C1 segment of cervical spinal cord (tissue), 14 donors: ENCODE measurements at places on chromosomes 7 and 10.

DNA sequence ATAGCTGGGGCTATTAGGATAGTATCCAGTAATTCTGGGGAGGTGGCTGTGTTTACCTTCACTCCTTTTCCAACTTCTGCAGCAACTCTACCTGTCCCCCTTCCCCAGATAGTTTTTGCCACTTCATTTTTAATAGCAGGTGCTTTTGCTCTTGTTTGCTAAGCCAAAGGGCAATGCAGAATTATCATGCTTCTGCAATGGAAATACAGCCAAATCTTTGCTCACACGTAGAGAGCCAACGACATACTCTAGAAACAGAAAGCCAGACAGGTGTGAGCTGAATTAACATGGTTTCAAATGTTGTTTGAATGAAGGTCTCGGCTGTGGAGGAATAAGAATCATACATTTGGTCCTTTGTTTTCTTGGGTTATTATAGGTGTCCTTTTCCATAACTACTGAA lies 14.4 kb downstream of the PLEKHS1 start:
- no peak for DNase-seq

DNA sequence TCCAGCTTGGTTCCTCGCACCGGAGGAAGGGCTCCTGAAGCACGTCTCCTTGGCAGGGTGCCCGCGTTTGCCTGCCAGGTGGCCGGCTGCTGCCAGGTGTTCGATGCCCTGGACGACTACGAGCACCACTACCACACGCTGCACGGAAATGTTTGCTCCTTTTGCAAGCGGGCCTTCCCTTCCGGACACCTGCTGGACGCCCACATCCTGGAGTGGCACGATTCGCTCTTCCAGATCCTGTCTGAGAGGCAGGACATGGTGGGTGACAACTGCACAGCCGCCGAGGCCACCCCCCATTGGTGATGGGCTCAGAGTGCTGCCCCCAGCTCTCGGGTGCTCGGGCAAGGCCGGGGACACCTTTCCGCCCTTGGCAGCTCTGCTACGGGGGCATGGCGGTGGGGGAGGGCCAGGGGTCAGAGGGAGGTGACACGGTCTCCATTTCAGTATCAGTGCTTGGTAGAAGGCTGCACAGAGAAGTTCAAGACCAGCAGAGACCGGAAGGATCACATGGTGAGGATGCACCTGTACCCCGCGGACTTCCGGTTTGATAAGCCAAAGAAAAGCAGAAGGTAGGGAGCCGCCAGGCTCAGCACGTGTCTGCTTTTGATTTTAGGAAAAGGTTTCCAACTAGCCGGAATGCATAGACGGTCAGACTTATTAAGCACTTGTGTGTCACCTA lies 1.1 kb downstream of the ZNF511 start:
- DNase-seq: no peak

GRCh38 chr10:43703286-43703685 lies 54.6 kb upstream of the ZNF32 start:
- no peak for DNase-seq

DNA sequence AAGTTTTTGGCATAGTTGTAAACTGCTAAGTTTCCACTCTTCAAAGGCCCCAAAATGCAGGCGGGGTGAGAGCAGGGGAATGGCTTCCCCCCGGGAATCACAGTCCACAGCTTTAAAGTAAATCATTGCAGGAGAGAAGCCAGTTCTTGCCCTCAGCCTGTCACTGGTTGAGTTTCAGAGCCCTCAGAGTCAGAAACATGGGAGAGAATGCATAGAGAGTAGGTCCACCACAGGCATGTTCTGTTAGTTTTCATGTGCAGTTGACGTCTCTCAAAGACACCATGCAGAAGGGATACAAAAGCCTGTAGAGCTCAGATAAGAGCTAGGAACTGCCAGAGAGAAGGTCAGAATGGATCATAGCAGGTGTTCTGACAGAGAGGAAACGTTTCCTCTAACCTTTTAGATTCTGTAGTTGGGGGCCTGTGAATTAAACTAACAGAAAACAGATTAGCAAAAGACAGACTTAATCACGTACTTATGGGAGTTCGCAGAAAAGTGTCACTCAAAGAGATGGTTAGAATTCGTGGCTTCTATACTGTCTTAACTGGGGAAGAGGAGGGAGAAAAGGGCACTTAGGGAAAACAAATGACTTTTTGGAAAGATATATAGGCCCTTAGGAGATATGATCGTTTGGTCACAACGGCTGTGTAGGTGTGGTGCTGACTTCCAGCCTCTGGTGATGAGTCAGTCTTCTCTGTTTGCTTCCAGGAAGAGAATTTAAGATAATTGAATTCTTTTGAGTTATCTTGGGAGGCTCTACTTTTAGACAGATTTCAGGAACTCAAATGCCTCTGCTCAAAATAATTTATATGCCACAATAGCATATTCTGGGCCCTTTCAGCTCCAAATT lies 48.0 kb upstream of the MSRB2 start:
- DNase-seq: no peak
